ENCODE measurements at places on chromosomes 16 and 17.

DNA sequence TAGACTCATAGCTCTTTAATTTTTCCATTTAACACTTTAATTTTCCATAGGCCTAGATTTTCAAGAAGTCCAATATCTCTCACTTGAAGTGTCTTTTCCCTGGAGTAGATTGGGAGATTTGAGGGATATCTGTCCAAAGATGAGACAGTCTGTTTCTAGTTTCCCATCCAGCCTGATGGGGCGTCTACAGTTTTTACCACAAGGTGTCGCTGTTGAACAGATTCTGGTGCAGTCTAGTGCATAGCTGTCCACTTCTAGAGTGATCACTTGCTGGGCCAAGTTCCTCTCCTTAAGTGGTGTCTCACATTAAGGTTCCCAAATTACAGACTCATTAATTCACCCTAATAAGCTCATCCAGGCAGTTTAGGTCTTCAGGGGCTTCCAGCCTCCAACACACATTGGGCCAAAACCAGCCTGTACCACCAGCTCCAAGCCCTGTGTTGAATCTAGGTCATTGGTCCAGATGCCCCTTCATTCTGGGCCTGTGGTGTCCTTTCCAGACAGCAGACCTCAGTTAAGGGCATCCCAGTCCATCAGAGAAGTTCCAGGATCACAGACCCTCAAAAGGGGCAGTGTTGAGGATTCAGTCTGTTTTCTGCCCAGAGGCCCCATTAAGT is 9.4 kb downstream of the SNX20 start:
- peak; percentile 54 for DNase-seq

GRCh38 chr16:81369888-81370504 is 55.2 kb downstream of the GAN start:
- DNase-seq = no peak

- no peak for DNase-seq
Observed at GRCh38 chr17:62194401-62194800, 129.3 kb upstream of the MED13 start.

DNA sequence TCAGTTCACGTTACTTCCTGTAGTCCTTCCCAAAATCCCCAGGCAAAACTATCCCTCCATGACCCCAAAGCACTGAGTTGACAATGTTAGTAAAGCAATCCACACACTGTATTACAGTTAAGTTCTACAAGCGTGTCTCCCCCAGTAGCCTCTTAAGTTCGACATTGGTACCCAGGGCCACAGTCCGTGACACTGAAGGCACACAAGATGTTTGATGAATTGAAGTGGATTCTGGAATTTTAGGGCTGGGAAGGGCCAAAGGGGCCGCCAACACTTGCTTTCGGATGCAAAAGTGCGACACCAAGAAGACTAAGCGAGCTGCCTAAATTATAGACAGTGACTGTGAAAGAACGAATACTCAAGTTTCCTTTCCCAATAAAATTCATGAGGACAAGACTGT is 1.5 kb downstream of the VPS35 start:
- no peak for DNase-seq

DNA sequence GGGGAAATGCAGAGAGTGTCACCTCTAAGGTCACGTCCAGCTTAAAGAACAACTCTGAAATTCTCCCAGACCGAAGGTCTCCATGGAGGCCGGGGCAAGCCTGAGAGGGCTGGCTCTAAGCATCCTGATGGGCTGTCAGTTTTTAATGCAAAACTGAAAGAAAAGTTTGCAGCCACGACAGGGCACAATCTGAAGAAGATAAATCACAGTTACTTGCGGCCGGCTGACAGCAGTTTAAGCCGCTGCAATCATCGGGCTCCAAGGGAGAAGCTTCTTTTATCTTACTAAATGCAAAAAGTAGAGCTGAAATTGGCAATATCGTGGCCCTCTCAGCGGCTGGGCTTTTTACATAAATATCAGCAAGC is 168.8 kb downstream of the CYLD start:
- DNase-seq = no peak
